ENCODE measurements at places on chromosomes 6 and 20.

DNA sequence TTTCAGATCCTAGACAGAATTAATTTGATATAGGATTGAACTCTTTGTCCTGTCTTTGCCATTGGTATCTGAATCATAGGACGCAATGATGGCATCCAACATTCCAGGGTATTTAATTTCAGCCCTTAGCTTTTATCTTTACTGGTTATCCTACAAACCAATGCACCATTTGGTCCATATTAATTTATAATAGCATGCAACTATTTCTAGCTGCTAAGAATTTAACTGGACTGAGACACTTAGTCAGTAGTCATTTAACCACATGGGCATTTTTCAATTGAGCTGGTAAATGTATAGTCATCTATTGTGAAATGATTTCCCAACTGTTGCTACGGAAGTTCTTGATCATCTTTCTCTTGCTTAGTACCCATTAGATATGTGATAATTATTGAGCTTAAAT, 141.1 kb downstream of the CD164 start:
- DNase-seq, result no peak

- no peak for DNase-seq
Measured at GRCh38 chr6:16849280-16849987, 88.2 kb upstream of the ATXN1 start.

- DNase-seq, result peak; percentile 26
Measured at GRCh38 chr6:32393665-32394420, 13.1 kb downstream of the BTNL2 start.

DNA sequence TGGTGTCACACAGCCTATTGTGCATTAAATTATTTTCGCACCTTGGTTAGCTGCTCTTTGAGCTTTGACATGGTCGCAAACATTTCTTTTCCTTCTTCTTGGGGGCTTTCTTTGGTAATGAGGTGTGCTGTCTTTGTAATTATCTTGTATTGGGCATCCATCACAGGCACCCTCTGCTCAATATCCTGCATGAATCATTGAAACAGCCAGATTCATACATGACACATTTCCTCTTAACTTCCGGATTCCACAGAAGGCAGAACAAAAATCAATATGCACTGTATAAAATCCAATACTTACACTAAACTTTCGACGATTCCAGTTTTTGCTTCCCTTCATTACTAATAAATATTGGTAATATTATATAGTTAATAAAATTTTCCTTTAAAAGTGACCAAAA, 175.6 kb downstream of the SYNE1 start:
- no peak for DNase-seq

GRCh38 chr6:161369339-161369738, 95.5 kb upstream of the AGPAT4 start:
- no peak for DNase-seq

GRCh38 chr6:13284646-13285045, 43.7 kb downstream of the TBC1D7 start:
- no peak for DNase-seq

DNA sequence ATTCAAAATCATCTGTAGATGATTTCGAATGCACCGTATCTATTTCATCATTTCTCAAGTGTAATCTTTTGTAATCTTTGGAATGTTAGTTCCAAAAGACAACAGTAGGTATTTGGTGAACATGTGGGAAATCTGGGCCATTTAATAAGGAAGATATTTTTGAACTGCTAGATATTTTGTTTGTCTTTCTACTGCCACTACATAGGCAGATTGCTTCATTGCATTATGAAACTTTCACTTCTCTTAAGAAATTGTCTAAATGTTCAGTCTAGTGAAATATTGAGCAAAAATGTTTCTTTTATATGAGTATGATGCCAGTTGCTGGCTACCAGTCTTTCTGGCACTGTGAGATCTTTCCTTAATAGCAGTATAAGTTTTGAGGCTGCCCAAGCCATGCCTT, 527.8 kb upstream of the RNF217 start:
- no peak for DNase-seq

GRCh38 chr20:46681032-46681854, 8.0 kb downstream of the TP53RK start:
- peak; percentile 83 for DNase-seq

- no peak for DNase-seq
Measured at GRCh38 chr6:155406801-155407200, 48.8 kb downstream of the NOX3 start.

GRCh38 chr20:57877131-57877824, 167.5 kb upstream of the PMEPA1 start:
- DNase-seq, result no peak

GRCh38 chr6:127404594-127405178, 54.5 kb downstream of the KIAA0408 start:
- DNase-seq, result no peak

GRCh38 chr6:77837034-77837784, 184.4 kb downstream of the MEI4 start:
- DNase-seq, result no peak

DNA sequence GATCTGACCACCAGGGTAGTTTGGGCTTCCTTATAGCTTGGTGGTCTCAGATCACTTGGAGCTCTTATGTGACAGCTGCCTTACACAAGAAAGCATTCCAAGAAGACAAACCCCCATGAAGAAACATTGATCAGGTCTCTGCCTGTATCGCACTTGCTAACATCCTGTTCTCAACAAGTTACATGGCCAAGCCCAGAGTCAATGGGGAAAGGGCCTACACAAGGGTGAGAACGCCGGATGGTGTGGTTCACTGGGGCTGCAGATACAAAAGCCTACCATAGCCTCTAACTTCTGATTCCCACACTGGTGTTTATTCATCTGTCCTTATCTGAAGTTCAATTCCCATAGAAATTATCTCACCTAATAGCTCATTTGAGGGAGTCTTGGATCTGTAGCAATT, 235.5 kb downstream of the SYNDIG1 start:
- no peak for DNase-seq

- DNase-seq, result no peak
Measured at GRCh38 chr6:56023829-56024228, 148.4 kb upstream of the BMP5 start.

- DNase-seq, result no peak
Measured at GRCh38 chr6:116277124-116277523, 2.6 kb downstream of the TSPYL1 start.

DNA sequence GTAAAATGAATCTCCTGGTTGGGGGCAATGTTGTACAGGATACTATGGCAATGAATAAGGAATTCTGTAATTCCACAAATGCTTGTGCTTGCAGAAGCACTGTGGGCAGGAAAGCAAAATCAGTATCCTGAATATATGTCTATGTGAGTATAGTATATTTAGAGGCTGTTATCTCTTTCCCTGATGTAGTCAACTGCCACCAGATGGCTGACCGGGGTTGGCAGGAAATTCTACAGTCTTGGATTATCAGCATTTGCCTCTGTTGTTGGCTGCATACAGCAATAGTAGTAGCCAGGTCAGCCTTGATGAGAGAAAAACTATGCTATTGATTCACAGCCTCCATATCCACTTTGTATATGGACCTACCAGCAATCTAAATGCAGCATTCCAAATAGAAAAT, 425.1 kb upstream of the JAG1 start:
- DNase-seq, result no peak

DNA sequence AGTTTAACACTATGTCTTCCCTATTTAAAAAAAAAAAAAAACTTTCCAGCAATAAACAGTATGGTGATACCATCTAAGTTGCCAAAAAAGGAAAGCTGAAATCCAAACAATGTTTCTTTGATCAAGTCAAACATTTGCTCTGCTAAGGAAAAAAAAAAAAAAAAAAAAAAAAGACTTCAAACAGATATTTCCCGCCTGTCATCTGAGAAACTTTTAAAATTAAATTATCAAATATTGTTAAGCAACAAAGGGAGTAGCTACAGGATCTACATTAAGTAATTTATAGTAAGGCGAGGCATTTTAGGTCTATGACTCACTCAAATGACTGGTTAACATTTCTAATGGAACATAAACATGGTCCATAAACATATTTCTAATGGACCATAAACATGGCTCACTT, 121.2 kb downstream of the DST start:
- DNase-seq, result no peak

Data from adrenal gland (tissue), 19 donors.